Astrocyte (in vitro differentiated cells and primary cell): ENCODE measurements at places on chromosomes 4 and X. TPM values are rescaled to one million over a fixed set of nuclear protein-coding genes. Genes with fewer than 3 reads are reported as not detected.

- no peak for DNase-seq
Observed at GRCh38 chr4:101790521-101791181, at the start of gene BANK1. Gene BANK1 (plus strand): TSS chr4:101790730. CDS start chr4:101790881, 151 bp downstream.

- DNase-seq, result no peak
Observed at GRCh38 chr4:8846826-8847225, 24.8 kb downstream of the HMX1 start.

DNA sequence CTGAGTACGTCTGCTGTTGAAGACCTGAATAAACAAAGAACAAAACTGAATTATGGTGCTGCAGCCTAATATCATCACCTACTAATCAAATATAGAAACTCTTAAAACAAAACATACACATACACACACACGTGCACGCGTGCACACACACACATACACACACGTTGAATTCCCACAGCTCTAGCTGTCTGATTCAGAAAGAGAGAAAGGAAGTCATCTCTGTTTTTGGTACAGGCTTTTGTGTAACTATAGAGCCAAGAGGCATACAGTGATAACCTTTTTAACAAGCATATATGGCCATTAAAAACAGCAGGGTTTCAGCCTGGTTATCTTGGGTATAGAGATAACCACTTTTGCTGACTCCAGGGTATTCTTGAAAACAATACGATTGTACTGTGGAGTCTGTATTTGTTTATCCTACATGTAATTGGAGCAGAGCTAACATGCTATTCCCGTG is 823.2 kb downstream of the CCSER1 start:
- DNase-seq, result no peak

GRCh38 chrX:155715141-155715540 is 102.4 kb upstream of the TMLHE start:
- DNase-seq, result no peak

Gene SPANXN3
- total RNA-seq, result not detected in 2 replicates

Gene UNC5C
- total RNA-seq, result 3.1 and 5.7 TPM in 2 replicates

Gene RAB9B
- 1.7 and 2.2 TPM in 2 replicates for total RNA-seq

Gene MAOA
- 1.8 and 2.5 TPM in 2 replicates for total RNA-seq

Gene COPS4
- 35.2 and 39.3 TPM in 2 replicates for total RNA-seq

Gene PLRG1
- 77.4 and 81.3 TPM in 2 replicates for total RNA-seq
